Prostate gland (tissue), 2 donors: ENCODE measurements at places on chromosomes 6 and 20. TPM values are rescaled to one million over a fixed set of nuclear protein-coding genes. Genes with fewer than 3 reads are reported as not detected.

Gene STX11
- 1.4 TPM for total RNA-seq

Gene CYP39A1
- 17.6 TPM for total RNA-seq

Gene CD109
- total RNA-seq: 6.0 TPM

Gene AKAP7
- total RNA-seq: 34.3 TPM

Gene RIPOR2
- 23.7 TPM for total RNA-seq

Gene GRIK2
- 15.7 TPM for total RNA-seq

Gene TRIM10
- total RNA-seq: not detected

Gene VEGFA
- 127 TPM for total RNA-seq

Gene C6orf15
- not detected for total RNA-seq
